Stimulated activated CD8-positive, alpha-beta memory T cell treated with anti-CD3 and anti-CD28 coated beads, Interleukin-4, amount 100 ng/mL, for 1 hour (primary cell): ENCODE measurements at places on chromosomes 11 and 22.

DNA sequence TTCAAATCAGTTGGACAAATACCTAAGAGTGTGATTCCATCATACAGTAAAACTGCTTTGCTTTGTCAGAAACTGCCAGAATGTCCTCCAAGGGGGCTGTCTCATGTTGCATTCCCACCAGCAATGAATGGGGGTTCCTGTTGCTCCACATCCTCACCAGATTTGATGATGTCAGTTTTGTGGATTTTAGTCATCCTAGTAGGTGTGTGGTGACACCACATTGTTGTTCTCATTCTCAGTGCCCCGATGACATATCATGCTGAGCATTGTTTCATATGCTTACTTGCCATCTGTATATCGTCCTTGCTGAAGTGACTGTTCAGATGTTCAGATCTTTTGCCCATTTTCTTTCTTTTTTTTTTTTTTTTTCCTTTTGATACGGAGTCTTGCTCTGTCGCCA, 37.0 kb downstream of the CDPF1 start:
- no peak for DNase-seq

GRCh38 chr11:72389116-72389515, 45.2 kb downstream of the CLPB start:
- no peak for DNase-seq

GRCh38 chr22:17105143-17106129, 15.7 kb downstream of the TMEM121B start:
- DNase-seq = no peak

DNA sequence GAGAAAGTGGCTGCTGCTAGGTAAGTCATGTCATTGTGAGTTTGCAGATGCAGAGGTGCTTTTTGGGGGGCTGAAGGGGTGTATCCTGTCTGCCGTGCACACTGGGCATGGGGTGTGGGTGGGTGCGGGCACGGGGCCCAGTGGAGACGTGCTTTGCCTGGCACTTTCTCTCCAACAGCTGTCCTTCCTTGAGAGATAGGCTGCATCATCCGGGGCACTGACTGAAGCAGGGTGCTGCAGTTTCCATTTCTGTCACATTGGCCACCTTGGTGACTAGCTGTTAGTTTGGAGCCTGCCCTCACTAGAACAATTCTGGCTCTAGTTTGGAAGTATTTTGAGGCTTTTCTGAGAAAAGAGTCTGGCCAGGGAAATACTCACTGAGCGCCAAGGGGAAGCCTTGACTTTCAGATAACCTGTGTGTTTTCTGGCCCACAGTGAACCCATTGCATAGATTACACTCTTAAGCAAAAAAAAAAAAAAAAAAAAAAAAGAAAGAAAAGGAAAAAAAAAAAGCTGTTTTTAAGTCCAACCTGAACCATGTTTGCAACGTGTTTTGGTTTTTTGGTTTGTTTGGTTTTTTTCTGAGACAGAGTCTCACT, 219.2 kb downstream of the NAV2 start:
- no peak for DNase-seq

DNA sequence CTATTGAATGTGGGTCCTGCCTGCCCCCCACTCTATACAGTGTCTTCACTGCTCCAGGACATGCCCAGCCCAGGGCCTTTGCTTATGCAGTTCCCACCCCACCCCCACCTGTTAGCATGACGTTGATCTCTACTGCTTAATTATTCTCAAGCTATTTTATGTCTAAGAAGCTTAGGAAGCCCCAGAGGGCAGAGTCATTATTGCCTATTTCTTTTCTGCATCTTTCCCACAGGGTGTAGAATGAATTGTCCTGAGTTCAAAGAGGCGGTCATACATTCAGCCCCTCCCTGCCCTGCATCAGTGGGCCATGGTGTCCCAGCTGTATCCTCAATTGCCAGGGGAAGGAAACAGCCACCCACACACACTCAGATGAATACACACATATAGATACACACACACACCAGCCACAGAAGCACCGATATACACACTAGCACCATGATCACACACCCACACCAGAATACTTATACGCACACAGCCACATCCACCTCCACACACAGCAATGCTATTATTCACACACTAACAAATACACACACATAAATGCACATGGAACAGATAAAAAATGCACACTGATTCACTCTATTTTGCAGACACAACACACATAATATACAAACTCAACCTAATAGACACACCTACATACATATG, 1.5 kb downstream of the PDE2A start:
- DNase-seq = no peak

GRCh38 chr22:30438559-30438958, 13.0 kb downstream of the MTFP1 start:
- no peak for DNase-seq
